Transverse colon (tissue), 4 donors: ENCODE measurements at places on chromosomes 1 and 21.
A peak's percentile ranks its signal among the peaks of the same experiment; 100 is the strongest.

DNA sequence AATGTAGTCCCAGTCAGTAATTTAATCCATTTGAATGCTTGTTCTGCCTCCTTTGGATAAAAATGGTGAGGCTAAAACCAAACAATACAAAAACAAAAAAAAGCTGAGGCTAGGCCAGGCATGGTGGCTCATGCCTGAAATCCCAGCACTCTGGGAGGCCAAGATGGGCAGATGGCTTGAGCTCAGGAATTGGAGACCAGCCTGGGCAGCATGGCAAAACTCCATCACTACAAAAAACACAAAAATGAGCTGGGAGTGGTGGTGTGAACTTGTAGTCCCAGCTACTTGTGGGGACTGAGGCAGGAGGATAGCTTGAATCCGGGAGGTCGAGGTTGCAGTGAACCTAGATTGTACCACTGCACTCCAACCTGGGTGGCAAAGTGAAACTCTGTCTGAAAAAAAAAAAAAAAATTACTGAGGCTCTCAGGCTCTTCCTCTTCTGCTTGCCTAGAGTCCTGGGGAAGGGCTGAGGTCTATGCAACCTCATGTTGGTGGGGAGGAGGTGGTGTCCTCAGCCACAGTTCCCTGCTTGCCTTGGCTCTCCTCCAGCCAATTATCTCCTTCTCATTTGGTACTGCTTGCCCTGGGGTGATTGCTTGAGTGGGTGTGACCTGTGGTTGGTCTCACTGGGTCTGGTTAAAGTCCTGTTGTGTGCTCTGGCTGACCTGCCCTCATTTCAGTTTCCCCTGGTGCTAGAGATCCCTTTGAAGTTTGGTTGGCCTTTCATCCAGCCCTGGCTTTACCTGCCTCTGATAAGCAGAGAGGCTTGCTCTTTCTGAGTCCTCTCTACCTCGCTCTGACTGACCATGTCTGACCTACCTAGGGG, 20.9 kb downstream of the S1PR1 start:
- peak; percentile 58 for DNase-seq

GRCh38 chr1:228304766-228305395, 97.0 kb downstream of the OBSCN start:
- DNase-seq: no peak

DNA sequence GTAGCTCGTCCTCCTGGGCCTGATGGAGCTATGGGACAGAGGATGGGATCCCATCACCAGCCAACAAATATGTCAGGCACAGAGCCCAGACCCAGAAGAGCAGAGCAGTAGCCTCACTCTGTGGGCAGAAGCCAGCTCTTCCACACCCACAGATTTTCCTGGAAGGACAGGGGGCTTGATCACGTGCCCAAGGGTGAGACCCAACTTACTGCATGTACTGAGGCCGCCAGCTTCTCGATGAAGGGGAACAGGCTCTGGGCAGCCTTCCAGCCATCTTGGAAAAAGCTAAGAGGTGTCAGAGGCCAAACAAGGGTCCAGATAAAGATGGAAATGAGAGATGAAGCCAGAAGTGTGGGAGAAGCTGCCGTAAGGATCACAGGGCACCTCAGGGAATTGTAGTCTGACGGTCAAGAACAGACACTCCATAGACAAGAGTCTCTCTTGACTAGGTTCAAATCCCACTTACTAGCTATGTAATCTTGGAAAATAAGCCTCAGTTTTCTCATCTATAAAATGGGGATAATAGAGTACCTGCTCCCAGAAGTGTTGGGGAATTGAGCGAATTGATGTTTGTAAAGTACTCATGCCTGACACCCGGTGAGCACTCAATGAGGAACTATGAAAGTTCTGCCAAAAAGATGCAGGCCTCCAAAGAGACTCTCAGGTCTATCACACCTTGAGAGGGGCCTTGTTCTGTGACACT, 17.0 kb upstream of the TCEA3 start:
- no peak for DNase-seq

GRCh38 chr1:203340112-203340790, 10.7 kb downstream of the FMOD start:
- peak; percentile 79 for DNase-seq

GRCh38 chr1:160646711-160647328, at the start of gene SLAMF1:
Gene SLAMF1 (minus strand): TSS chr1:160647044. CDS start chr1:160646945, 99 bp downstream.
- DNase-seq: peak; percentile 30

- DNase-seq: no peak
Measured at GRCh38 chr1:62809788-62810187, 25.9 kb downstream of the ATG4C start.

GRCh38 chr1:162004441-162004950, 19.2 kb downstream of the OLFML2B start:
- DNase-seq: no peak

GRCh38 chr1:234624724-234625117, 14.7 kb upstream of the IRF2BP2 start:
- DNase-seq: no peak

- DNase-seq: peak; percentile 52
Measured at GRCh38 chr1:27360159-27361043, 6.4 kb downstream of the MAP3K6 start.

DNA sequence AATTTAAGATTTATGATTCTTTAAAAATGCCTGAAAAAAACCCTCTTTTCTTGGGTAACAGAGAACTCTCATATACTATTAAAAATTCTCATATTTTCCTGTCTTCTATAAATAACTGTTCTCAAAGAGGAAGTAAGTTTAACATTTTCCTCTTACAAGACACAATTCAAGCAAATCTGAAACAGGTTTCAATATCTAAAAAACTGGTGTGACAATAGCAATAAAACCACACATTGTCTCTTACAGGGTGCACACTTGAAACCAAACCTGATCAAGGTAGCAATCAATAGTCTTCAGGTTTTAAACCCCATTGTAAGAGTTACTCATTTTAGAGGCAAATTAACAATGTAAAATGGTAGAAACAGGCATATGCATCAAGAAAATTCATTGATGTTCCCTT, 28.0 kb downstream of the FUBP1 start:
- DNase-seq: no peak

DNA sequence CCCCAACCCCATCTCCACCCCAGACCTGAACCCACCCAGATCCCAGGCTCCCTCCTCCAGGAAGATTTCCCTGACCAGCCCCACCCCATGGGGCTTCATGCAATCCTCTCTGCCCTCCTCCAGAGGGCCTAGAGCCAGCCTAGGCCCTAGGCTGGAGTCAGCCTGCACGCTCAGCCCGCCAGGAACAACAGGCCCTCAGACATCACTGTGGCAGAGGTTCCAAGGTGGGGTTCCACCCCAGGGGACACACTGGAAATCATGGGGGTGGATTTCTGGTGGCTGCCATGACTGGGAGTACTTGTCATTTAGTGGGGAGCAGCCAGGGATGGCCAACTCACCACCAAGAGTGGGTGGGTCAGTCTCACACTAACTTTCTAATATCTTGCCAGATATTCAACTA, 122.0 kb downstream of the GLIS1 start:
- DNase-seq: no peak

GRCh38 chr1:206048582-206048981, 4.4 kb upstream of the RHEX start:
- peak; percentile 72 for DNase-seq

GRCh38 chr1:232012773-232013386, 386.3 kb downstream of the DISC1 start:
- peak; percentile 69 for DNase-seq

DNA sequence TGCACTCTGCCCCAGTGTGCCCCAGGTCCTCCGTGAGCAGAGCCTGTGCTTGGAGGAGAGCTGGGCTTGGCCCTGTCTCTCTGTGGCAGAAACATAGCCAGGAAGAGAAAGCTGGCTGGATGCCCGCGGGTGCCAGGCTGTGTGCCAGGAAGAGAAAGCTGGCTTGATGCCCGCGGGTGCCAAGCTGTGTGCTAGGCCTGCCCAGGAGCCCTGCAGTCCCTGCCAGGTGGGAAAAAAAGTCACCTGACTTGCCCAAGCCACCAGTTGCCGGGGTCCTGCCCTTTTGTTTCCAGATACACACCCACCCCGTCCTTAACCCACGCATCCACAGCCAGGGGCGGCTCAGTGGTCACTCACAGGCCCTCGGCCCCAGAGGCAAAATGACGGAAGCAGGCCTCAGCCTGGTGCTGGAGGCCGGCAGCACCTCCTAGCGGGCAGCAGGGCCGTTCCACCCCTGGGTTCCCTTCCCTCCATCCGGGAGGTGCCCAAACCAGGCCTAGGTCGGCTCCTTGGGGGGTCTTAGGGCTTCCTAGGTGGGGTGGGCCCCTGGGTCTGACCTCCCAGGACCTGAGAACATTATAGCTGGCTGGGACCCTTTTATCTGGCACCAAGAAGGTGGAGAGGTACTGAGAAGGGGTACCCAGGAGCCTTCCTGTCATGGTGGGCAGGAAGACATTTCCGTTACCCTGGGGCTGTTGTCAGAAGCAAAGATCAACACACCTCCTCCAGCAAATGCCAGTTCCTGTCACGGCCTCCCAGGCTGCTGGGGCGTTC, 9.1 kb downstream of the ITGB2 start:
- peak; percentile 90 for DNase-seq

GRCh38 chr1:8871539-8871935, 6.9 kb downstream of the ENO1 start:
- peak; percentile 68 for DNase-seq

GRCh38 chr21:45128613-45129188, 54.3 kb downstream of the ADARB1 start:
- peak; percentile 77 for DNase-seq

DNA sequence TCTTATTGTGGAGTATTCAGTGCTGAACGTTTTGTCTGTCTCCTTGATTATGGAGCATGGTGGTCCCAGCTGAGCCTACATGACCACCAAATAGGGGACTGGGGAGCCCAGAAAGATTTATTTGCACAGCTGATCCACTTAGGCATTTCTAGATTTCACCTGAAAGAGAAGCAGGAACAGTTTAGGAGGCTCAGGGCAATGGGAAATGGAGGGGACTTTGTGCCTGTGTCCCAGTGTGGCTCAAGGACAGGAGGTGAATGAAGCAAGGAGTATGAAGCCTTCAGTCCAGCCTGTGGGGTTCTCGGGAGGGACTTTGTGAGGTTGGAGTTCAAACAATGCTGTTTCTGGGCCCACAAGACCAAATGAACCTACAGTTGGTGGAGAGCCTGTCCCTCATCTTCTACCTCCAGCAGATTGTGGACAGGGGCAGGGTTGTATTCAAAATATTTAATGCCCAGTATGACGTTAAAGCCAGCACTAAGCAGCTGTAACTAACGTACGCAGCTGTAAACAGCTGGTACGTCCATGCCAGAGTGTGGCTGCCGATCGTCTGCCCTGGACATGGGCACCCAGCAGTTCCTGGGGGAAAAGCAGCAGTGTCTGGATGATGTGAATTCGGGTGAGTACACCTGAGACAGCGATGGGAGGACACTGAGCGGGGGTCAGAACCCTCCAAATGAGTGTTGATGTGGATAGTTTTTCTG, 164.9 kb upstream of the RAB4A start:
- no peak for DNase-seq

- peak; percentile 31 for DNase-seq
Measured at GRCh38 chr1:2866422-2867086, 65.1 kb upstream of the TTC34 start.

- no peak for DNase-seq
Measured at GRCh38 chr1:45925728-45926287, 122.4 kb downstream of the MAST2 start.

GRCh38 chr1:62207187-62207586, 12.5 kb downstream of the L1TD1 start:
- DNase-seq: no peak
